ENCODE measurements at places on chromosomes 13 and 19.

- DNase-seq: no peak
Observed at GRCh38 chr13:112774448-112774792, 84.6 kb downstream of the ATP11A start.

DNA sequence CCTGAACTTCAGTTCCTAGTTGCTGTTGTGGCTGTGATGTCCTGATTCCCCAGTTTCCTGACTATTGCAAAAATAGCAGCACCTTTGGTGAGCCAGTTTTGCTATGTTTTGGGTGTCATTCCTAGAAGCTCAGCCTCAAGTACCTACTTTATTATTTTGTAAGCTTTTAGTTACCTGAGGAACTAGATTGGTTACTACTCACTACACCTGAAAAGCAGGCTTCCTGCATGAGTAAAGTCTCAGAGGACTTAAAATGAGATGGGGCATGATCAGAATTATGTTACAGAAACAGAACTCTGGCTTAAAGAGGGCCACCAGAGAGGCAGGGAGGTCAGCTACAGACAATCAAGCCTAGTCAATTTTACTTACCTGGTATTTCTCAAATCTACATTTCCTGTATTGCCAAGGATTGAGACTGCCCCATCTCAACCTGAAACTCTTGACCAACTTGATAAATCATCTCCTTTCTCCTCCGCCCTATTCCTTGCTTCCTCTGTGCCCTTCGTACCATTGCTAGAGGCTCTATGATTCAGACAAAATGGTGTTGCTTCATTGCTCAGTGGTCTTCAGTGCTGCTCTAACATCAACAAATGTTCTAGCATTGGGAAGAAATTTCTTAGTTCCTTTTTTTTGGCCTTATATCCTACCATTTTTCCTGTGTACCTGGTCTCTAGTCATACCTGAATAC lies 58.9 kb downstream of the RAP2A start:
- no peak for DNase-seq

GRCh38 chr19:6475321-6476108 lies 6.1 kb downstream of the DENND1C start:
- DNase-seq: no peak

DNA sequence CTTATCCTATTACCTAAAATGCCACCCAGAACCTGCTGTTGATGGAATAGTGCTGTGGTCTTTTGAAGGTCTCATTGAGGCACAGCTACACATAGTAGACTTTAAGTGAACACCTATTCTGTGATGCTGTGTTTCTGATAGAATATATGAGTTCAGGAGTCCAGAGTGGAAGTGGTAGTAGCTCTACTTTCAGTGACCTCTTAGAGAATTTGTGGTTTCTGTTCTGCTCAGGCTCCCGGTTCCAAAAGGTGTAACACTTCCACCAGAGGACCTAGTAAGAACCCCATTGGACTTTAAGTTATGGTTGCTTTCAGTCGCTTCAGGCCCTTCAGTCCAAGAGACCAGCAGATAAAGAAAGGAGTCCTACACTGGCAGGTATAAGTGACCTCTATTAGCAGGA lies 11.4 kb upstream of the MYCBP2 start:
- no peak for DNase-seq

DNA sequence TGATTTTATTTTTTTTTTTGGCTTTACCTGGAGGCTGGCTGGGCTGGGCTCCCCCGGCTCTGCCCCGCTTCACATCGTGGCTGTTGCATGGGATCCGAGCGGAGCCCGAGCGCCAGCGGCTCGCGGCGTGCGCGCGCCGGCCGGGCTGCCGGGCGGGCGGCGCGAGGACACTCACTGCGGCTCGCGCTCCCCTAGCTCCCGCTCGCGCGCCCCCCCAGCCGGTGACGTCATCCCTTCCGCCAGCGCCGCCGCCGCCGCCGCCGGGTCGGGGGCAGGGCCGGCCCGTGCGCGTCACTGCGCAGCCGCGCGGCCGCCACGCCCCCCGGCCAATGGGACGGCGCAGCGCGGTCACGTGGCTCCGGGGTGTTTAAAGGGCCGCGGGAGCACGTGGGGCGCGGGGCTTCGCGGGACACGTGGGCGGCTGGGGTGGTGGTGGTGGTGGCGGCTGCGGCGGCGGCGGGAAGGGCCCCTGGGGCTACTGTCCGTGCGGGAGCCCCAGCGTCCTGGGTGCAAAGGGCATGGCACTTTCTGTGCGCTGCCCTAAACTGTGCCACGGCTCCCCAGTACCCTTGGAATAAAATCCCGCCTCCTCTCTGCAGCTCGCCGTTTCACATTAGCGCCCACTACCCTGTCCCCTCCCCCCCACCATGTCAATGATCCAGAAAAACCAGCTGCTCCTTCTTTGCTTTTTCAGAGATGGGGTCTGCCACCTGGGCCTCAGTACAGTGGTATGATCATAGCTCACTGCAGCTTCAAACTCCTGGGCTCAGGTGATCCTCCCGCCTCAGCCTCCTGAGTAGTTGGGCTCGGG lies at the start of gene PTPRS:
PTPRS (minus strand) TSS at position 176 of the 811 bp plus-strand sequence. CDS start 54,672 bp downstream, outside the sequence.
- peak; percentile 2 for DNase-seq

DNA sequence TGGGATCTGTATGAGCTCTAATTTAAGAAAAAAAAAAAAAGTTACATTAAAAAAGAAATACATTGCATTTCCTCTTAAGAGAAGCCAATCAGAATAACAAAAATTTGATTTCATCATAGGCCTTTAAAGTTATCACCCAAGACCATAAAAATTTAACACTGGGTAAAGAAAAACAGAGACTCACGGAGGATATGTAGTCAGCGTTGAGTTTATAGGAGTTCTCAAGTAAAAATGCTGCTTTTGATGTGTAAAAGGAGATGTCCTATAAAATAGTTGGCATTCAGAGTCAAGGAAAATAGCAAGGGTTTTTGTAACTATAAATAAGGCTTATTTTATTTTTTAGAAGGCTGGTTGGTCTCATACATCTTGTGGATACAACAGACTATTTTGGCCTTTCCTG lies 191.1 kb downstream of the EFNB2 start:
- no peak for DNase-seq

- no peak for DNase-seq
Observed at GRCh38 chr13:28136916-28137315, 1.4 kb upstream of the PAN3 start.

GRCh38 chr13:30664689-30665275 lies 47.1 kb downstream of the USPL1 start:
- no peak for DNase-seq

GRCh38 chr19:13212759-13213330 lies 62.6 kb downstream of the IER2 start:
- peak; percentile 55 for DNase-seq

DNA sequence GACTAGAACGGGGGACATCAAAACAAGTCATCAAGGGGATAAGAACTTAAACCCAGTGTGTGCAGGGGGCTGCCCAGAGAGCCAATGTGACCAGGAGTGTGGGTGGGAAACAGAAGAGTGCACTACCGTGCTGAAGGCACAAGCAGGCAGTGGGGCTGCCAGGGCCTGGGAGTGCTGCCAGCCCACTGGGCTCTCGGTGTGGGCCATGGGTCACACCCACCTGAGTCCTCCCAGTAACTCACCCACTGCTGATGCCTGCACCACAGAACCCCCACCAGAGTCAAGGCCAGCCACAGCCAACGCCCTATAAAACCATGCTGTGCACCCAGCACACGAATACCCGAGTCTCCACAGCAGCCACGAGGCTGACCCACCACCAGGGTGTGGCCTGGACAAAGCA lies 8.5 kb downstream of the MED26 start:
- DNase-seq: no peak

DNA sequence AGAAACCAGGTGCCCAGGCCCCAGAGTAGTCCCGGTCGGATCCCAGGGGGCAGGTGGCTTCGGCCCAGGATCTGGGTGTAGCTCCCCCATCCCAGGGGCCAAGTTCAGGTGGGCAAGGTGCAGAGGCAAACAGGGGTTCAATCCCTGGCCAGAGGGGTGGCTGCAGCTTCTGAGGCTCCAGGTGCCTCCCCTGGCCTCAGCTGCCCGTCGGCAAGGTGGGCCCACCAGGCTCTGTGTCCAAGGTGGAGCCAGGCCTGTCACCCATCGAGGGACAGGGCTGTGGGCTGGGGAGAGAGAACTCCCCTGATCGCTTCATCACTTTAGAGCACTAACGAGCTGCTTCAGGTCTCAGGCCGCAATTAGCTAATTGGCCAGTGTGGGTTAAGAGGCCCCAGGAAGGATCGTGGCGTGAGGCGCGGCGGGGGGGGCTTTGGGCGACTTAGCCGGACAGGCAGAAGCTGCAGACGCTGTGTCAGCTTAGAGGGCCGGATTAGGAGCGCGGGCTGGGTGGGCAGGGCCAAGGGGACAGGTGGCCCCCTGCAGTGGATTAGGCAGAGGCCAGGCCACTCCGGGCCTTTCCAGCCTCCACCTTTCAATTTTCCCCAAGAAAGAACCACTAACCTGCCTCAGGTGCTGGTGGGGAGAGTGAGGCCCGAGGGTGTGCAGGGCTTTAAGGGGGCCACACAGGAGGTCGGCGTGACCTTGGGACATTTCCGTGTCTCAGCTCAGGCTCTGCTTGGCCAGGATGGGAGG lies 2.8 kb upstream of the RAX2 start:
- no peak for DNase-seq

GRCh38 chr13:44199627-44200207 lies 173.9 kb upstream of the SERP2 start:
- no peak for DNase-seq

- peak; percentile 9 for DNase-seq
Observed at GRCh38 chr13:40315416-40316064, 350.9 kb downstream of the FOXO1 start.

GRCh38 chr13:113616991-113617749 lies 32.6 kb downstream of the TFDP1 start:
- no peak for DNase-seq

GRCh38 chr19:8196271-8196927 lies 12.8 kb upstream of the CERS4 start:
- DNase-seq: no peak

GRCh38 chr13:71820699-71821098 lies 46.3 kb downstream of the DACH1 start:
- no peak for DNase-seq

GRCh38 chr13:45341799-45342500 lies 967 bp upstream of the TPT1 start:
- no peak for DNase-seq

- DNase-seq: no peak
Observed at GRCh38 chr13:112859128-112859816, 109.7 kb upstream of the MCF2L start.

GRCh38 chr13:110965038-110965754 lies 50.3 kb upstream of the ANKRD10 start:
- no peak for DNase-seq

- DNase-seq: no peak
Observed at GRCh38 chr19:18802354-18802753, 11.2 kb upstream of the COMP start.

DNA sequence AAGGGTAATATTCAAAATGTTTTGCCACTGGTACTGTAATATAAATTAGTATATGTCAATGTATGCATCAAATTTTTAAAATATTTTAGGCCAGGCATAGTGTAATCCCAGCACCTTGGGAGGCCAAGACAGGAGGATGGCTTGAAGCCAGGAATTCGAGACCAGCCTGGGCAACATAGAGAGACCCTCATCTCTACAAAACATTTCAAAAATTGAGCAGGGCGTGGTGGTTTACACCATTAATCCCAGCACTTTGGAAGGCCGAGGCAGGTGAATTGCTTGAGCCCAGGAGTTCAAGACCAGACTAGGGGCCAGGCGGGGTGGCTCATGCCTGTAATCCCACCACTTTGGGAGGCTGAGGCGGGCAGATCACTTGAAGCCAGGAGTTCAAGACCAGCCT lies 14.1 kb upstream of the STRN4 start:
- no peak for DNase-seq

DNA sequence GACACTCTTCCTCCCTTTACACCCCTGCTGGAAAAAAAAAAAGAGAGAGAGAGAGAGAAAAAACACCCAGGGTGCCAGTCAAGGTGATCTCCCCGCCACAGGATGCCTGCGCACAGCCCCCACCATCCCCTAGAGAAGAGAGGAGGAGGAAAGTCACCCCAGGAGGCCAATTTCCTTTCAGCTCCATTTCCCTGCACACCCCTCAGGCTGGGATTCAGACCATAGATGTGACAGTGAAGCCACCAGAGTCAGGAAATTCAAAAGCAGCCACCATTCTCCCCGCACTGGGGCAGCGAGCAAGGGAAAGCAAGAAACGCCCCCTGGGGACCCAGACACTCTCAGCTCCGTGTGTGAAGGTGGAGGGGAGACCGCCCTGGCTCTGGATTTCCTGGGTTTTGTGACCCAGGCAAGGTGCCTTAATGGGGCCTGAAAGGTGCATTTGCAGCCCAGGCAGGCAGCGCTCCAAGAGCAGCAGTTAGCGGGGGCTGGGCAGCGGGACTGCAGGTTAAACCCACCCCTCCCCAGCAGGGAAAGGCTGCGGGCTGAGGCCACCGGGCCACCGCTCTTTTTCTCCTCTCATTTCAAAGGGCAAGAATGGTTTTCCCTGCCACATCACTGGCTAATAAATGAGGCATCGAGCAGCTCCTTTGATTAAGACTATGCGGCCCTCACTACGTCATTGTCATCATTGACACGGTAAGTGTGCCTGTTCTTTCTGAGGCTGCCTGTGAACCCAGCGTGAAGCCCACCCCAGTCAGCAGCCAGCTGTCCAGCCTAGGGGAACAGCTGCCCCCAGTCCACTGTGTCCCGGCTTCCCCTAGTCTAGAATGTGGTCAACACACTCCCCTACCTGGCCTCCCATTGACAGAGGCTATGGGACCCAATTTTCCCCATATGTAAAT lies 83.8 kb upstream of the TM9SF2 start:
- DNase-seq: no peak

DNA sequence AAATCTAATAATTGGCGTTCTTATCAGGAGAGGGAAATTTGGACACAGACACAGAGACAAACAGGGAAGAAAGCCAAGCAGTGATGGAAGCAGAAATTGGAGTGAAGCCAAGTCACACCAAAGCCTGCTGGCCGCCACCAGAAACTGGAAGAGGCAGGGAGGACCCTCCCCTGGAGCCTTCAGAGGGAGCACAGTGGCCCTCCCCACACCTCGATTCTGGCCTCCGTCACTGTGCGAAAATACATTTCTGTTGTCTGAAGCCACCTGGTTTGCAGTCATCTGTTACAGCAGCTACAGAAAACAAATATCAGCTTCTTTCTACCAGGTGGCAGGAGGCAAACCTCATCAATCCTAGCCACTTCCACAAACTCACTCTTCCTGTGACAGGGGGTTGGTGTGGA lies 8.3 kb upstream of the TLE6 start:
- DNase-seq: no peak

Data from stimulated activated CD4-positive, alpha-beta T cell treated with anti-CD3 and anti-CD28 coated beads, Interleukin-1b, Interleukin-23, amount 100 ng/mL, for 1 hour (primary cell).